WTC11 (cell line): ENCODE measurements at places on chromosomes 1 and 21.

DNA sequence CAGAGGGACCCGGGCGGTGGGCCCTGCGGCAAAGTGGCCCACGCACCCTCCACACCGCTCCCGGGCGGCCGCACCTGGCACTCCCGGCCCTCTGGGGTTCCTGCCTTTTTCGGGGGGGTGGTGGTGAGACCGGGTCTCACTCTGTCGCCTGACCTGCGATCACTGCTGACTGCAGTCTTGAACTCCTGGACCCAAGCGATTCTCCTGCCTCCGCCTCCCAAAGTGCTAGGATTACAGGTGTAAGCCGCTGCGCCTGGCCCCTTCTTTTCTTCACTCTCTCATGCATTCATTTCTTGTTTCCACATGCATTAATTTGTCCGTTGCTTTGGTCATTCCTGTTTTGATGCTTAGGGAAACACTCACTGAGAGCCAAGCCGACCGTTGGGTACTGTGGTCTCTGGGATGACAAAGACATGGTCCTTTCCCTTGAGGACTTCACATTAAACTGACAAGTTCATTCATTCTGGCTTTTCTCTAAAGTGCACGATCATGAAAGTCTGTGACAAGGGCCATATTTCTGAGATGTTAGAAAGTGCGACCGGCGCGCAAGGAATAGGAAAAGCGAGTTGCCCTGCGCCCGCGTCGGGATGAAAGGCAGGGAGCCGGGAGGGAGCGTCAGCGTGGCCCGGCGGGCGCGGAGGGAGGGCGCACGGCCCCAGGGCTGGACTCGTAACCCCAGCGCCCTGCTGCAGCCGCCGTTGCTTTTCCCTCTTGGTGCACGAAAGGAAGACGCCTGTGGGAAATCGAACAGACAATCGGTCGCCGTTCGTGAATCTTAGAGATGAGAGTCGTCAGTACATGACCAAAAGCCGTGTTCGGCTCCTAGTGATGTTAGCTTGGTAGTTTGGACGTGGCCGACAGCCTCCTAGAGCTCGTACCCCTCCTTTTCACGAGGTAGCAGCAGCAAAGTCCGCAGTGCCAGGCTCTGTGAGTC, 1.0 kb upstream of the MCOLN2 start:
- peak; percentile 35 for DNase-seq

DNA sequence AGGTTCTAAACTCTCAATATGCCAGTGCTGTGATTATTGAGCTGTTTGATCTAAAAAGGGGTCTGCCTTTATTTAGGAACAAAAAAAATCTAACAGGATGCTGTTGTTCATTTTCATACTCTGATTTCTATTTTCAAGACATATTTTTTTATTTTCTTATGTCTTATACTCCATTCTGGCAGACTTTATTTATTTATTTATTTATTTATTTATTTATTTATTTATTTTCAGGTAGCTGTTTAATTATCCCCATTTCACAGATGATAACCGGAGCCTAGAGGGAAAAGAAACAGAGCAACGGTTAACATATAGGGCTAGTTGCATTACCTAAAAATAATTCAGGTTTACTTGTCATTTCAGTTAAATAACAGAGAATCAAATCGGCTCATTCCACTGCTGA, 174.4 kb downstream of the CENPF start:
- no peak for DNase-seq

GRCh38 chr1:154954541-154954940, 1.4 kb downstream of the PBXIP1 start:
- no peak for DNase-seq

DNA sequence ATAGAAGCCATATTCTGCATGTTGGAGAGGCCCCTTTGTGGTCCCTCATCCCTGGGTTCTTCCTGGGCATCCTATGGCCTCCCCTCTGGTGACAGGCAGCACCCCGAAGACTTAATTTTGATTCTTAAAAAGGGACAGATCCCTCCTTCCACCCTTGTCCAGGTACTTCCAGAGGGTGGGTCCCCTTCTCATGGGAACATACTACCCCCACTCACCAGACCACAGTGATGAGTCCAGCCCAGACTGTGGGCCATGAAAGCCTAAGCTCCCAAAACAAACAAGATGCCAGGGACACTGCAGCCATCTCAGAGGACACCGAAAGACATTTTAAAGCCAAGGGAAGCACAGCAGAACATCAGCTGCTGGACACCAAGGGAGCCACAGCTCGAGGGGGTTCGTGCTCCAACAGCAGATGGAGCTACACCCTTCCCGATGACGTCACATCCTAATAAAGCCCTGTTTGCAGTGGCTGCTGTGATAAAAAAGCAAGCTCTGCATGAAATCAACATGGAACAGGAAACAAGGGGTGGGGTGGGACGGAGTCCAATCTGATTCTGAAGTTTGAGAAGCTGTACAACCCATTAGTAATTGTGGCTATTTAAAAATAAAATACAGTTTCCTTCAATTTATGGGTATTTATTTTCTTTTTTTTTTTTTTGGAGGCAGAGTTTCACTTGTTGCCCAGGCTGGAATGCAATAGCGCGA, 32.4 kb downstream of the GNB1 start:
- DNase-seq: peak; percentile 28
